Stimulated activated CD4-positive, alpha-beta T cell treated with anti-CD3 and anti-CD28 coated beads, Interleukin-2, amount 100 ng/mL, for 48 hours (primary cell): ENCODE measurements at places on chromosomes 5 and 9.

- peak; percentile 50 for DNase-seq
These were observed 1.0 kb downstream of the MATR3 start for GRCh38 chr5:139294374-139295165.

GRCh38 chr5:124087752-124088151, 575.8 kb downstream of the CSNK1G3 start:
- no peak for DNase-seq

DNA sequence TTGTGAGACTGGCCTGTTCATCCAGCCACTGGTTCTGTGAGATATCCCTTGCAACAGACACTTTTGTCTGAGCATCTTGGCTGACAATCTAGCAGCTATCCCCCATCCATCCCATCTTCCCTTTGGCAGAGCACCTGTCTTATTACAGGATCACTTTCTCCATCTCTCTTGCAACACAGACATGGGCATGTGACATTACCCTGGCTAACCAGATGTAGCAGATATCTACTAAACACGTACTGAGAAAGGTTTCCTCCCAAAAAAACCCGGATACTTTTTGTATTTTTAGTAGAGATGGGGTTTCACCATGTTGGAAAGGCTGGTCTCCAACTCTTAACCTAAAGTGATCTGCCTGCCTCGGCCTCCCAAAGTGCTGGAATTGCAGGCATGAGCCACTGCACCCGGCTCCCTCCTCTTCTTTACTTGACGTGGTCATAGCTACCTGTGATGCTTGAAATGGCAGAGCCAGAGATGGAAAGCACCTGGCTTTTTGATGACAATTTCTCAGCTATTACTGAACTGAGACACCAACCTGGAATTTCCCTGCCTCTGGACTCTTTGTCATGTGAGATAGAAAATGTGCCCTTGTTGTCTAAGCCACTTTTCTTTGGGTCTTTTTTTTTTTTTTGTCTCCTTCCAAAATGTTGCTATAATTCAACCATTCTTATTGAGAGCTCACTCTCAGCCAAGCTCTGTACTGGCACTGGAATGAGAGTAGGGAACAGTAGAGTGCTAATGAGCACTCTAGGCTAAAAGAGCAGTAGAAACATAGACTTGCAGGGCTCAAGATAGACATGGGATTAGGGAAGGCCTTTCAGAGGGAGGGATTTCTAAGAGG, 32.6 kb downstream of the FNBP1 start:
- DNase-seq: no peak

- no peak for DNase-seq
These were observed 73.4 kb upstream of the RNU6ATAC start for GRCh38 chr9:134237630-134238265.

DNA sequence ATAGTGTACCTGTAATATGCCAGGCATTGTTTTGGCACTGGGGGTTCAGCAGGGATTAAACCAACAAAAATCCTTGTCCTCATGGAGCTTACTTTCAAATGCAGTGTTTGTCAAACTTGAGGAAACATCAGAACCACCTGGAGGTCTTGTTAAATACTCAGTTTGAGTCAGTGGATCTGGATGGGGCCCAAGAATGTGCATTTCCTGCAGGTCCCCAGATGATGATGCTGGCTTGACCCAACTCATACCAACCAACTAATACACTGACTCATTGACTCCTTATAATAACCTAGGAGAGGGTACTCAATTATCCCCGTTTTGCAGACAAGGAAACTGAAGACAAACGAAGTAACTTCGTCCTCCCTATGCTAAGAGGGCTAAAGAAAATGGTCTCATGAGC, 11.3 kb downstream of the WWC1 start:
- no peak for DNase-seq

- DNase-seq: no peak
These were observed 173.2 kb downstream of the ALDH1A1 start for GRCh38 chr9:72779614-72780013.

GRCh38 chr5:92704590-92704989, 876.4 kb downstream of the NR2F1-AS1 start:
- DNase-seq: no peak

DNA sequence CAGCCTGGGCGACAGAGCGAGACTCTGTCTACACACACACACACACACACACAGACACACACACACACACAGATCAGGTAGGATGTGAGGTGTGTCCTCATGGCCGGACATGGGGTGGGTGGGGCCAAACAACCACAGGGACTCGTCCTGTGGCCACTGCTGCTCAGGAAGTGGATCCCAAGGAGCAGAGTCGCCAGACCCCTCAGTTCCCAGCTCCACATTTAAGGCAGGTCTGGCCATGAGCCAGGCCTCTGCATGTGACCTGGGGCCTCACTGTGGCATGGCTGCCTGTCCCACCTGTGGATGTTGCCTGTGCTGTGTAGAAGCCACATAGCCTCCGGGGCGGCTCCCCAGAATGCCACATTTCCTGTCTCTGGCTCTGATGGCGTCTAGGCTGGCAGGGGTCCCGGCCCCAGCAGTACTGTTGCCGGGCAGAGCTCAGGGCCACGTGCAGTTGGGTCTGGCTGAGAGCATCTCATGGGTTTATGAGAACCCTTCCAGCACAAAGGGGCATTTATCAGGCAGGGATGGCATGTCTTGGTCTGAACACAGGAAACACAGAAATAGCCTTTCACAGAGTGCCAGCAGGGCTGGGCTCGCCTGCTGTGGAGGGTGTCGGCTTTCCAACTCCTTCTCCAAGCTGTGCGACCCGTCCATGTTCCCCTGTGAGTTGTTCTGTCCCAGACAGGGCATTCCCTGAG, 9.9 kb upstream of the NINJ1 start:
- DNase-seq: no peak

GRCh38 chr5:180053061-180053602, 18.4 kb downstream of the RNF130 start:
- DNase-seq: no peak

- DNase-seq: no peak
These were observed 3.5 kb upstream of the PHYHD1 start for GRCh38 chr9:128917151-128917849.

DNA sequence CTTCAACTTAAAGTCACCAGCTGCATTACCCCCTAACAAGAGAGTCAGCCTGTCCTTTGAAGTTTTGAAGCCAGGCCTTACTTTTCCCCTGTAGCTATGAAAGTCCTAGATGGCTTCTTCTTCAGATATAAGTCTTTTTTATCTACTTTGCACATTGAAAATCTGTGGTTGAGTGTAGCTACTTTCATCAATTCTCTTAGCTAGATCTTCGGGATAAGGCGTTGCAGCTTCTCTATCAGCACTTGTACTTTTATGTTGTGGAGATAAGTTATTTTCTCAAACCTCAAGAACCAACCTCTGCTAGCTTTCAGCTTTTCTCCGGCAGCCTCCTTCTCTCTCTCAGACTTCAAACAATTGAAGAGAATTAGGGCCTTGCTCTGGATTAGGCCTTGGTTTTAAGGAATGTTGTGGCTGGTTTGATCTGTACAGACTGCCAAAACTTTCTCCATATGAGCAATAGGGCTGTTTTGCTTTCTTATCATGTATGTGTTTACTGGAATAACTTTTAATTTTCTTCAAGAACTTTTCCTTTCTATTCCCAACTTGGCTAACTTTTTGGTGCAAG, 21.6 kb downstream of the CATSPER3 start:
- DNase-seq: no peak

DNA sequence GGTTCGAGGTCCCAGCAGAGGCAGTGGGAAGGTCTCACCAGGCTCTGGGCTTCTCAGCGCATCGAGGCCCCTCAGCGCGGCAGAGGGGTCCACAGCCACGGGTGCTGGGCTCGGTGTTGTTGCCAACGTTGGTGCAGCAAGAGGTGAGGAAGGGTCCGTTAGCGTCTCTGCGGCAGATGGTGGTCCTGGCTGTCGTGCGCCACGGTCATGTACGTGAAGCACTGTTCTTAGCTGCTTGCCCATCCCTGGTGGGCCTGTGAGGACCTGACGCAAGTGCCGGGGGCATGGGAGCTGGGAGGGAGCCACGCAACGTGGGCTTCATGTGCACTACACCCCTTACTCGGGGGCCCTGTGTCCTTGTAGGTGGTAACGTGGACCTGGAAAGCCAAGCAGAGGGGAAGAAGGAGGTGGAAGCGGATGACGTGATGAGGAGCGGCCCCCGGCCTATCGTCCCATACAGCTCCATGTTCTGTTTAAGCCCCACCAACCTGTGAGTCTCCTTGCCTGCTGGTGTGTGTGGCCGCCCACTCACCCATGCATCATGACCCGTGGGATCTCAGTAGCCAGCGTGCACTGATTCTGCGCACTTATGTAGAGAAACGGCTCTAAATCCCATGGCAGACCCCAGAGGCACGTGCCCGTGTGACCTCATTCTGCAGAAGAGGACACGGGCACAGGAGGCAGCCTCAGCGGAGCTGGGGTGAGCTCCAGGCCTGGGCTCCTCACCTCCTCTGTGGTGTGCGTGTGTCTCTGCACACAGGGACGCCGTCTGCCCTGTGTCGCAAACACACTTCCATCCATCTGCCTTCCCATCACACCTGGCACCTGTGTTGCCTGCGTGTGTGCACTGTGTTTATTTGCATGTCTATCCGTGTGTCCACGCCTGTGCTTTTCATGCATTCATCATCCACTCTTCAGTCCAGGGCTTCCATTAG, 166.1 kb downstream of the CACNA1B start:
- DNase-seq: no peak

- DNase-seq: no peak
These were observed 488.1 kb upstream of the ADAMTS16 start for GRCh38 chr5:4651806-4652565.

GRCh38 chr5:69029292-69029691, 64.5 kb upstream of the SLC30A5 start:
- no peak for DNase-seq

GRCh38 chr5:90301248-90301647, 108.3 kb downstream of the CETN3 start:
- DNase-seq: no peak

DNA sequence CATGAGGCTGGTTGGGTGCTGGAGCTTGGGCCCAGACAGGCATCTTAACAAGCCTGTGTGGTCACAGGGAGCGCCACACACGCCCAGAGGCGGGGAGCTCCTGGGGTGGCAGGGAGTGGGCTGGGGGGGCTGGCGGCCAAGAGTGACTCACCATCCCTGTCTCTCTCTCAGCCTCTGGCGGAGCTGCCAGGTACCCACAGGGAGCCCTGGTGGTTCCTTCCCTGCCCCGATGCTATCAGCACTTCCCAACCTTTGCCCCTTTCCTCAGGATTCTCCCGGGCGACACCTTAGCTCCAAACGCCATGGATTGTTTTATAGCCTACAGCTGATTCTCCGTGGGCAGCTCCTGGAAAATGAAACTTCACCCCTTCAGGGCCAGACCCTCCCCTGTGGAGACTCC, 5.5 kb downstream of the SLC9A3 start:
- DNase-seq: no peak

- DNase-seq: no peak
These were observed 125.1 kb downstream of the LIFR start for GRCh38 chr5:38431242-38431853.

GRCh38 chr9:136848393-136849037, 694 bp upstream of the PHPT1 start:
- peak; percentile 36 for DNase-seq

DNA sequence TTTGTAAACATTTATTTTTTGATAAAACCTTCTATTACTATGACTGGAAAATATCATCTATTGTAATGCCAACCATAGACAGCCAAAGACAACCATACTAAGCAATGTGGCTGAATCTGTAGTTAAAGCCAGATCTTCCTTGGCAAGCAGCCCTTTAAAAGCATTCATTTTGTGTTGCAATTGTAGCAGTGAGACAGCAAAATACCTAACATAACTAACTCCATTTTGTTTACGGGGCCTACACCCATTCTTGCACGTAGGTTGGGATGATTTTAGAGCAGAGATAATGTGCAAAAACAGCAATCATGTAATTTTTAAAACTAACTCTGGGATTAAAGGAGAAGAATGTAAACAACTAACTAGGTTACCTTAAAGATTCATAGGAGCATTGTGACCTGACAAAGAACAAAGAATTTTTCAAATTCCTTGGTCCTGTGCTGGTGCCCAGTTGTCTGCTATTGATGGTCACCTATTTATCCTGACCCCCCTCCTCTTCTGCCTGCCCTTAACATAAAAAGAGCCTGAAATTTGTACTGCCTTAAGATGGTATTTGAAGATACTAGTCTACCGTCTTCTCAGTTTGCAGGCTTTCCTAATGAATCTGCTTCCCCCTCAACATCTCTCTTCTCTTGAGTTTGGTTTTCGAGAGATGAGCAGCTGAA, 10.6 kb downstream of the IFNA1 start:
- no peak for DNase-seq

DNA sequence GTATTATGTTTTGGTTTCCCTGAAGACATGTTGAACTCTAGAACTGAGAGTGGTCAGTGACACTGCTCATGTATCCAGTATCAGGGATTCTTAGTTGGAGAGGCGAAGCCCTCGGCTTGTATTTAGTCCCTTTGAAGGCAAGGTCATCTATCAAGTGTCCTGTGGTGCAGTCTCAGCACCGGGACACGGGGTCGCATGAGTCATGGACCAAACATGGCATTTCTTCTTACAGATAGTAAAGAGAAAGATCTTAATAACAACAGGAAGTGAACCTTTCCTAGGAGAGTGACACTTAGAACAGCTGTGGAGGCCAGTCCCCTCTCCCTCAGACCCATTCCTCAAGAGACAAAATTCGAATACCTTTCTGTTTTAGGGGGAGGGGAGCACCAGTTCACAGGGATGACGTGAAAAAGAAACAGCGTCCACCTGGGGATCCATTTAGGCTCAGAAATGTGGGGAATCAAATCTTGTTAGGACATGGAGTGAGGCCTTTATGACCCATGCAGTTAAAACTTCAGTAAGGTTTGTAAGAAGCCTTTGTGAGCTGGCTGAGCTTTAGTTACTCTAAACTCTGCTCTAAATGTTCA, 86.5 kb downstream of the ADGRV1 start:
- no peak for DNase-seq

GRCh38 chr5:95134326-95134725, 150.6 kb downstream of the MCTP1 start:
- DNase-seq: no peak

DNA sequence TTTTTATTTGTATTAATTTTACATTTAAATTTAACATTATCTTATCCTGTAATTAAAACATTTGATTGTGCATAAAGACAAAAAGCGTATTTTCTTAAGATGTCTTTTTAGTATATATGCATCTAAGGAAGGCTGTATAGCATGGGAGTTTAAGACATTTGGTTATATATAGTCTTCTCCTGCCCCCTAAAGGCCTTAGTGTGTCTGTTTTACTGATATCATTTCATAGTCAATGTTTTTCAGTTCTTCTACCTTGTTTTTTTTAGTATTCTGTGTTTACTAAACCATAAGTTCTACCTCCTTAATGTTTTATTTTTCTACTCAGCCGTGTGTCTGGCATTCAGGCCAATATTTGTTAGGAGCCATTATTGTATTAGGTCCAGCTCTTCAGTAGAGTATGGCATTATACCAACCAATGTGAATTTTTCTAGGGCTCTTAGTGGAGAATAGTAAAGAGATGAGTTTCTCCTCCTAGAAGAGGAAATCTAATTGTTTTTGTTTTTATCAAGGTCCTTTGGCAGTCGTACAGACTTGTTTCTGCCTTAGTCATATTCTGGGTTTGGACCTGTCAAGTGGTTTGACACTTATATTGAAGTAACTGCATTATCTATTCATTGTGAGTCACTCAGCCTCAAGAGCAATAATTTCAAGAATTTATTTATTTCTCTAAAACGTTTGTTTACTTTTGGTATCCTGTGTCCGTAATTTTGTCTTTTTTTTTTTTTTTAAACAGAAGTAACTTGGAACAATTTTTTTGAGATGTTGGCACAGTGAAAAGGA, 74.8 kb downstream of the SLF1 start:
- no peak for DNase-seq

GRCh38 chr9:76561050-76561713, 102.2 kb downstream of the GCNT1 start:
- no peak for DNase-seq
